ENCODE measurements at places on chromosomes 13 and 19.

DNA sequence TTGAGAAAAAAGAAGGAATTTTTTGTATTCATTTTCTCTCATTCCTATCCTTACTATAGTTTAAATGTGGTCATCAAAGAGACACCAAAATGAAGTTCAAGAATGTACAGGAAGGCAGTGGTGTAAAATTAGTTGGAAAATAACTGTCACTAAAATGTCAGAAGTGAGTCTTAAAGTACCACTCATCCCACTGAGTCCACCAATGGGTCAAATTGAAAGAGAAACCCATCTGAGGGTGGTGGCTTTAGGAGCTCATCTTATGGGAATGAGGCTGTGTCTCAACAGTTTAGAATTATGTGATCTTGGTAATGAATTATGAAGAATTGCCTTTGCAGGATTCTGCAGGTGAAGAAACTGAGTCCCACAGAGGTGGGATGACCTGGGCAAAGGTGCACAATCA, 403.5 kb downstream of the FGF9 start:
- DNase-seq: no peak

GRCh38 chr13:67557642-67558241, 327.6 kb upstream of the PCDH9 start:
- no peak for DNase-seq

GRCh38 chr19:43782689-43783231, 2.0 kb upstream of the KCNN4 start:
- DNase-seq: no peak

DNA sequence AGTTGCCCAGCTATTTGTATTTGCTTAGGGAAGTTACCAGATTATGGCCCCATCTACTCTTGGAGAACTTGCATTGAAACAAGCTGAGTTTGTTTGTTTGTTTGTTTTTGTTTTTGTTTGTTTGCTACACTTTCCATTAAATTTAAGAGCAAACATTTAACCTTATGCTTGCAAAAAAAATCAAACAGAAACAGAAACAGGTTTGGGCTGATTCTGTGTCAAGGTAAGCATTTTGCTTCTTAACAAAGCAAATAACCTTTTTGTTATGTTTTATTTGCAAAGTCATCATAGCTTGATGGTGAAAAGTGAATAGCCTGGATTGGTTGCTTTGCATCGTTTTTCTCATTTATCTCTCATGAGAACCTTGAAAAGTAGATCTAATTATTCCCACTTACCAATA, 531.8 kb downstream of the EFNB2 start:
- DNase-seq: no peak

GRCh38 chr19:7578127-7578526, 17.5 kb upstream of the CAMSAP3 start:
- DNase-seq: no peak

DNA sequence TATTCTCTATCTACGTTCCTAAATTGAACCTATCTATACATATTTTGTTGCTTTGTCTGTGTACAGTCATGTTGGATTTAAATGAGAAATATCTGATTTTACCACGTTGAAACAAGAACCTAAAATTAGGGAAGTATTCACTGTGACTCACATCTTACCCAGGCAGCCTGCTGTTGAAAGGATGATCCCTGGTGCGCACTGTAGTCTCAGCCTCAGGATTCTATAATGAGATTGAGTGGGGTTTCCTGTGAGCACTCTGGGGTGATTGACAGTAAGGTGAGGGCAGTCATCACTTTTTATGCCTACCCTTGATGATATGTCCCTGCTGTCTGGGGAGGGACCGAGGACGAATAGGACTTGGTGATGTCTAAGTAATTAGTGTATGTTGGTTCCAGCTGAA, 35.4 kb downstream of the PCCA start:
- DNase-seq: no peak

DNA sequence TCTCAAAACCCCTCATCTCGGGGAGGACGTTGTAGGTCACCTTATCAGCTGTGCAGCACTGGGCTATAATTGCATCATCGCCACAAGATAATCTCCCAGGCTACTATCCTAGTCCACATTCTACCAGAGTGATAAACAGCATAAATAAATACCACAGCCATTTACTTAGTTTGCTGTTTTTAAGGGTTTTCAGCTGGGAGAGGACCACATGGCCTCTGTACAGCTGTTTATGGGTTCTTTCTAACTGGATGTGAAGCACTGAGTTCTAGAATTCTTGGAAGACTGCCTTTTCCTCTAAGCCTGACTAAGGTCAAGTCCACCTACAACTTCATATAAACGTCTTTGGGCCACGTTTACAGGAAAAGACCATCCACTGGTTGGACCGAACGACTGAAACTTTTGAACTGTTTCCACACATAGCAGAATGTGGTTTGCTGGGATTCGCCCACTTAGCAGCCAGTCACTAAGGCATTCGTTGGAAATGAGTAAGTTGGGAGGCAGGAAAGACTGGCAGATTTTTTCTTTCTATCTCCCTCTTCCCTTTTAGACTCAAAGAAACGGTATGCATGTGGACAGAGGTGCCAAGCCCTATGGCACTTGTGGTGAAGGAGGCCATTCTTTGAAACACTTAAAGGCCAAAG, 752.5 kb upstream of the SGCG start:
- DNase-seq: no peak

DNA sequence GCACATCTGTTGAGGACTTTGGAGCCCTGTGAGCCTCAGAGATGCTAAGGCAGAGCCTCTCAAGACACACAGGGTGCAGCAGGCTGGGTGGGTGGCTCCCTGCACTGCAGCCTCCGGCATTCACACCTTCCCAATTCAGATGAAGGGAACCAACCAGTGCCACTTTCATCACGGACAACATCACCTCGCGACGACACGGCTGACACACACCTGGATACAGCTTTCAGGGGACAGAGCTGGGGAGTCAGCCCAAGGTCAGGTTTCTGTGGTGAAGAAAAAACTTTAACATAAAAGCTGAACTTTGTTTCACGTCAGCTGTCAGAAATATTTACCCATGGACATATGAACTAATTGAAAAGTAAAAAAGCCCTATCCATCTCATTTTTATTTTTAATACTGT, 24.9 kb upstream of the ARHGEF7 start:
- DNase-seq: no peak

All from stimulated activated CD8-positive, alpha-beta memory T cell treated with anti-CD3 and anti-CD28 coated beads, Interleukin-4, amount 100 ng/mL, for 4 hours (primary cell).